Activated CD4-positive, alpha-beta T cell treated with anti-CD3 and anti-CD28 coated beads, Interleukin-2, amount 10 ng/mL, durations not matched to agents 24 days and 14 days (primary cell): ENCODE measurements at places on chromosomes 1 and 21. TPM values are rescaled to one million over a fixed set of nuclear protein-coding genes. Genes with fewer than 3 reads are reported as not detected.

Gene CELA2B
- total RNA-seq, result not detected in 2 replicates

Gene ADCY10
- 0.09 and 0.19 TPM in 2 replicates for total RNA-seq

Gene PDZK1
- 0.16 TPM in 1 of 2 replicates, not detected in the other for total RNA-seq

Gene ZNF683
- not detected in 2 replicates for total RNA-seq

Gene DMBX1
- total RNA-seq, result 0.07 TPM in 1 of 2 replicates, not detected in the other

DNA sequence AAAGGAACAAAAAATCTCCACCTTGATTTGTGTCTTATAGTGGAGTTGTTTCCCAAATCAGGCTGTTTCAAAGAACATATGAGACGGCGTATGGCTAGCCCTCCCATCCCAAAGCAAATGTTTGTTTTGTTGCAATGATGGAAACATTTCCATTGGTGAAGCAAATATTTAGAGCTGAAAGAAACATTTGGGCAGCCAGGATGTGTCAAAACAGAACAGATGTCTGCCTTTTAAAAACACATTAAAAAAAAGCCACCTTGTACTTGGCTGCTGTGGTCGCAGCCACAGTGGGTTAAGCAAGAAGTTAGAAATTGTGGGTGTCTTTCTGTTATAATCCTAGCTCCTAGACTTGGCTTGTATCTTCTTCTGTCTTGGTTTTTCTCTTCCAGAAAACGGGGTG, 116.3 kb downstream of the PEX14 start:
- no peak for DNase-seq

GRCh38 chr1:54804471-54805132, 3.5 kb upstream of the TTC22 start:
- no peak for DNase-seq

GRCh38 chr1:1680912-1681273, 11.7 kb downstream of the SLC35E2B start:
- DNase-seq, result no peak

GRCh38 chr1:161725908-161726472, 4.6 kb downstream of the FCRLB start:
- peak; percentile 81 for DNase-seq

DNA sequence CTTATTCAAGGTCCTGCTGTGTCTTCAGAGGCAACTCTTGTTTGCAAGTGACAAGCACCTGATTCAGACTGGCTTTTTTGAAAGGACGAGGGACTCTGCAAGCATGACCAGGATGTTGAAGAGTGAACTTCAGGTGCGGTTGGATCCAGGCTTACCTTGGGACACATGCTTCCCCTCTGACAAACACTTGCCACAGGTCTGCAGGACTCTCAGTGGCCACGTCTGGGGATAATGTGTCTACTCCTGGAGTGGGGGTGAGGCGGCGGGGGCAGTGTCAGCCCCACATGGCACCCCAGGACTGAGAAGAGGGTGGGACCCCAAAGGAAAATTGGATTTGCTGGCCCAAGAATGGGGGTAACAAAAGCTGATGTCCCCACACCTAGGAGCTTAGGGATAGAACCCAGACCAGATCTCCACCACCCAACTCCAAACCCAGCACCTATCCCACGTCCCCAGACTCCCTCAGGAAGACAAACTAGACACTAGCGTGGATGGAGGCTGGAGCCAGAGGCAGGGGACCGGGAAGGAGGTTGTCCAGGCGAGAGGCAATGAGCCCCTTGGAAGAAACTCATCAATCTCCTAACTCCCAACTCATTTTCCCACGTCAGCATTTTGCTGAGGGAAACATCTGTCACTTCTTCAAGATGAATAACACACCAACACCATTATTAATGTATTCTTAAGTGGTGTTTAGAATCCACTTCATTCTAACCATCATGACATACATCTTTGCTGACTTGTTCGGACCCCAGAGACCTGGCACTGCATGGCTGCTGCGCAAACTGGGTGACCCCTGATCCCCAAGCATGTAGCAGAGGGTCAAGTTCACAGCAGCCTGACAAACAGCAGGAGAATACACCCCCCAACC, 32.0 kb upstream of the LAPTM5 start:
- DNase-seq, result no peak

DNA sequence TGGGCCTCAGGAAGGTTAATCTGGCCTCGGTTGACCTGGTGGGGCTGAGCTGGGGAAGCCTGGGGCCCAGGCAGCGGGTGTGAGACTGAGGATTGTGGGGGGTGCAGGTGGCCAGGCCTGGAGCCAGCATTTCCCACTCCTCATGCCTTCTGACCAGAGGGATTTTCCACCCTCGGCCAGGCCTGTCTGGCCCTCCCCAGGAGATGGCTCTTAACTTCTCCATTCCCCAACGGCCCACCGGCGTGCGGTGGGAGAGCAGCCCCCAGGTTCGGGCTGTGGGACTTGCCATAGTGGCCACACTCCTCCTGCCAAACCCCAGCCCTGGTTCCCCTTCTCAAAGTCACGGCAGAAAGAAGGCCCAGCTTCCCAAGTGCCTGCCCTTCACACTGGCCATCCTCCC, 126.5 kb upstream of the RUNX3 start:
- DNase-seq, result no peak

DNA sequence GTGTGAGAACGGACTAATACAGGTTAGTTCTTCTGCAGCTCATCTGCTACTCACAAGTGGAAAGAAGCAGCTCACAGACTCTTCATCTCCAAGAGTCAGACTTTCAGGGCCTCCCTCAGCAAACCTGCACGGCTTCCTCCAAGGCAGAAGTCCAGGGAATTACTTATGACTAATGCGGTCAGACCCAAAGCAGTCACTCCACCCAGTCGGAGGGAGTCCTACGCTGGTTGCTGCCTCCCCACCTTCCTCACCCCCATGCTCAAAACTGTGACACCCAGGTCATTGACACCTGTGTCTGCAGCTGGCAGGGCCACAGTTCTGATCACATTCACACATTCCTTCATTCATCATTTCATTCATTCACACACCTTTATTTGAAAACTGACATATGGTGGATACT, 38.4 kb upstream of the PRDM2 start:
- DNase-seq, result no peak

GRCh38 chr1:185062710-185063370, 17.5 kb downstream of the RNF2 start:
- no peak for DNase-seq

- no peak for DNase-seq
Observed at GRCh38 chr1:109259674-109260557, 10.6 kb downstream of the CELSR2 start.

DNA sequence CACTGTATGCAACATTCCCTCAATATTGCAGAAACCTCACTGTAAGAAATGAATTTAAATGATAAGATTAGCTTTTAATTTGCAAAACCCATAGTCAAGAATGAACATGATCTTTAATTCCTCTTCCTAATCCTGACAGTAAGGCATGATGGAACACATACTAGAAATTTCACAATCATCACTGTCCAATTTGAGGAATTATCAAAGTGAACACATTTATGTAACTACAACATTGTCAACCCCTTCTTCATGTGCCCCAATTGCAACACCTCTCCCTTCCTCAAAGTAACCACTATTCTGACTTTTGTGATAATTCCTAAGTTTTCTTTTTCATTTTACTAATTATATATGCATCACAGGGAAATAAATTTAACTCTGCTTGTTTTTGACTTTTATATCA, 103.1 kb downstream of the LHX8 start:
- DNase-seq, result no peak

GRCh38 chr1:30964706-30965105, 56.1 kb upstream of the SDC3 start:
- DNase-seq, result no peak

GRCh38 chr1:114558544-114558943, 22.9 kb downstream of the BCAS2 start:
- DNase-seq, result no peak

DNA sequence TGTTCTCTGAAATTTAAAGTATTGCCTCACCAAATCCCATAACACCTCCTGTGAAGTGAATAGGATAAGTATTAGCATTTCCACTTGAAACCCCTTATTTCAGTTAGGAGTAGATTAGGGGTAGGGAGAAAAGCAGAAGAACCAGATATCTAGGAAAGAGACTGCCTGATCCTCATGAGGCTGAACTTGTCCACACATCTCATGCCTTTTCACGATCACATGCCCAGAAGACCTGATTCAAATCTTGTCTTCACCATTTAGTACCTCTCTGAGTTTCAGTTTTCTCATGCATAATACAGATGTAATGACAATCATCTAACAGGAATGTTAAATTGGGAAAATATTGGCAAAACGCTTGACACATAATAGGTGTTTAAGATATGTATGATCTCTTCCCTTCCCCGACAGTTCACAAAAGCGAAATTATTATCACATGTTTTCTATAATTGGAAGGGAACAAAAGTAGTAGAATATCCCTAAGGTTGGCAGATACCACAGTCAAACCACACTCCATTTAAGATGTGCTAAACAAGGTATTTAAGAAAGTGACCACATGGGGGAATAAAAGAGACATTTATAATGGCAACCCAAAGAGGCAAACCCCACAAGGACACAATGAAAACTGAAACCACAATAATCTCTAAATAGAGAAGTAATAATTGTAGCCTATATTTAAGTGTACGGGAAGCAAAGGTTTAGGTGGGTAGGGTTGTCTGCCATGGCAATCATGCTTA, 25.2 kb downstream of the GFI1 start:
- DNase-seq, result no peak

GRCh38 chr1:246725191-246725590, 982 bp downstream of the SCCPDH start:
- no peak for DNase-seq

DNA sequence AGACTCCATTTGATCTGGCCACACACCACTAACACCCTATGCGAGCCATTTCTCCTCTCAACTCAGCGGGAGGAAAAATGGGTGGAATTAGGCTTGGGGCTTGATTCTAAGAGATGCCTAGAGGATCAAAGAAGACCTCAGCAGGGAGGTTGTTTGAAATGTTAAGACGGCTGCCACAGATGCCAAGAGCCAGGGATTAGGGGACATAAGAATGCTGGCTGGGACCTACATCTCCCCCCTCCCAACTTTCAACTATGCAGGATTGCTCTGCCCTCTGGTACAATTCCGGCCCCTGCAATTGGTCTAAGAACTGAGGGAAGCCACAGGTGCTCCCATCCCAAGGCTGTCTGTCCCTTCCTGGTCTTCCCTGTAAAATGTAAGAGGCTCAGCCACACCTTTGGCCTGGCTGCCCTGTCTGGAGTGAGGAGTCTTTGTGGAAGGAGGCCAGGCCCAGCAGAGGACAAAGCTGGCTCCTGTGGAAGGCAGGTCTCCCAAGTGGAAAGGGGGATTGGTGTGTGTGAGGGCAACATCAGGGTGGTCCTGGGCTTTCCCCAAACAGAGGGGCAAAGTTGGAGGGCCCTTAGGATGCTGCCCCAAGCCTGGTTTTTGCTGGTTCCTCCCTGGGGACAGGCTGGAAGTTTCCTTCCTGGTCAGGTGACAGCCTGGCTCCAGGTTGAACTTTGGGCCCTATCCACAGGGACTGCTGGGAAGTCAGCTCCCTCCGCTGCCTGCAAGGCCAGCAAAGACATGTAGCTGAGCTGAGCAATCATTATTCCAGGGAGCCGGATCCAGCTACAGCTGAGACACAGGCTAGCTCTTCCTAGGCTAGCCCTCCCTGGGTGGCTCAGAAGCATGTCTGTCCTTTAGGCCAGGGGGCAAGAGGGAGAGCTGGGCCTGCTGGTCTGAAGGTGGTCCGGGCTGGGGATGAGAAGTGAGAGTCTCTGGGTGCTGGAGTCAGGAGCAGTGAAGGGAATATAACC, 34.5 kb upstream of the SYNC start:
- DNase-seq, result no peak

GRCh38 chr1:221832617-221833016, 90.7 kb upstream of the DUSP10 start:
- DNase-seq, result no peak

GRCh38 chr21:42525029-42525581, 11.5 kb downstream of the SLC37A1 start:
- DNase-seq, result peak; percentile 67

- DNase-seq, result no peak
Observed at GRCh38 chr1:186189156-186189555, 185.9 kb downstream of the TPR start.

DNA sequence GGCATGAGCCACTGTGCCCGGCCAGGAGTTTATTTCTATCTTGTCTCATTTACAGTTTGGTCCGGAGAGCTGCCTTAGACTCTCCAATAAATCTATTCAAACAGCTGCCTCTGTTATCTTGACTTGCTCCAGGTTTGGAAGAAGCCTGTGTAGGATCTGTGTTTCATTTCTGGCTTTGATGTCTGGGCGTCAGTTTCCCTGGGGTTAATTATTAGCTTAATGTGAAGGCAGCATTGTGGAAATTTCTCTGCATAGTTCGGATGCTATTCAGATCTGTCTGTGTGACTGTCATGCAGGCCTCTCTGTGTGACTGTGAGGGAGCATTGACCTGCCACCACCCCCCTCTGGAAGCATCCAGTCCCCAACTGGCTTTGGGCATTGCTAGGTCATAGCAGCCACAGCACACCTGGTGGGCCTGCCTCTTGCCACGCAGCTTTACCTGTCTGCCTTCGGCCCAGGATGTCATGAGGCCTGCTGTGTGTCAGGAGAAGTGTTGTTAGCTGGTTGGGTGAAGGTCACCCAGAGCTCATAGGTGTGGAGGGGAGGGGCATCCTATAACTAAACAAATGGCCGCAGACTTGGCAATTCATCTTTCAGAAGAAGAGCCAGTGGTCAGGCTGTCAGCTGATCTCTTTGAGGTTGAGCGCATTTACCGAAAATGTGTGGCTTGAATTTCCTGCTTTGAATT, 9.8 kb downstream of the IFNGR2 start:
- no peak for DNase-seq
